ENCODE measurements at places on chromosomes 3 and 15.

- DNase-seq: no peak
These were observed 41.9 kb downstream of the AMOTL2 start for GRCh38 chr3:134332344-134332743.

DNA sequence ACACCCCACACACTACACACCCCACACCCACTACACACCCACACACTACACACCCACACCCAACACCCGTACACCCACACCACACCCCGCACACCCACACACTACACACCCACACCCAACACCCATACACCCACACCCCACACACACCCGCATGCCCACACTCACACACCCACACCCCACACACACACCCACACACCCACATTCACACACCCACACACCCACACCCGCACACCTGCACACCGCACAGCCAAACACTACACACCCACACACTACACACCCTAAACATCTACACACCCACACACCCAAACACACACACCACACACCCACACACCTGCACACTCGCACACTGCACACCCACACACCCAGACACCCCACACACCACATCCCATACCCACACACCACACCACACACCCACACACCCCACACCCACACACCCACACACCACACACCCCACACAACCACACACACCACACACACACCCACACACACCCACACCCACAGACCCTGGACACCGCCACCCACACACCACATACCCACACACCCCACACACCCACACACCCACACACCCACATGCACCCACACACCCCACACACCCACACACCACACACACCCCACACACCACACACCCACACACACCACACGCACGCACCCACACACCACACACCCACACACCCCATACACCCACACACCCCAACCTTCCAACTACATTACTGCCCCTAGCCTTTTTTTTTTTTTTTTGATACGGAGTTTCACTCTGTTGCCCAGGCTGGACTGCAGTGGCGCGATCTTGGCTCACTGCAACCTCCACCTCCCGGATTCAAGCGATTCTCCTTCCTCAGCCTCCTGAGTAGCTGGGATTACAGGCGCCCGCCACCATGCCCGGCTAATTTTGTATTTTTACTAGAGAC, 16.9 kb downstream of the CEP19 start:
- no peak for DNase-seq

- DNase-seq: peak; percentile 61
These were observed 90.2 kb upstream of the CHD2 start for GRCh38 chr15:92809880-92810361.

- peak; percentile 32 for DNase-seq
These were observed 82.0 kb downstream of the GPR156 start for GRCh38 chr3:120203016-120203415.

DNA sequence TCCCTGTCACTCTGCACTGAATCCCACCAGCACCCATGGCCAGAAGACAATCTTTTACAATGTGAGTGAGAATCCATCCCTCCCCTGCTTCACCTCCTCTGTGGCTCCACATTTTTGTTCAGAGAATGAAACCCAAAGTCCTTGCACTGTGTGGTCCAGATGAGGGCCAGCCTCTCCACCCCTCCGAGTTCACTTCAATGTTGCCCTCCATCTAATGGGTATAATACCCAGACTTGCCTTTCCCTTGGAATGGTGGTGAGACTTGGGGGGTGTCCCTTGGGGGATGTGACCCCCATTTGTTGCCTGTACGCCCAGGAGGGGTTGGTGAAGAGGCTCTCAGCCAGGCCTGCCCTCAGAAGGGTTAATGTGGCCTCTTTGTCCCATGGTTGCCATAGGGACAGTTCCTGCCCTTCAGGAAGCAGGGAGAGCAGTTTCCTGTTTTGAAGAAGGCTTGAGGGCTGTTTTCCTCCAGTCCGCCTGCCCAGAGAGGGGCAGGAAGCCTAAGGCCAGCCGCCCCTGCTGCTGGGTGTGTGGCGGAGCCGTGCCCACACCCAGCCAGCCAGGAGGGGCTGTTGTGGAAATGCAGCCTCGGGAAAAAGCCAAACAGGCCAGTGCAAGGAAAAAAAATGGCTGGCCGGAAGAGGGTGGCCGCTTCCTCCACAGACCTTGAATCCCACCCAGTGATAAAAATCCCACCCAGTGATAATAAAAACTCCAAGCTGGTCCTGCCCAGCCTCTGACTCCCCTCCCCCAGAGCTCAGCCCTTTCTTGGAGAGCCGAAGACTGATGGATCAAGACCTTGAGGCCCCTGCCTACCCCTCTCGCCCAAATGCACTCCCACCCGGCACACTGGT, 14.6 kb upstream of the FGD5 start:
- DNase-seq: no peak

- DNase-seq: no peak
These were observed 14.9 kb downstream of the NAALADL2 start for GRCh38 chr3:174873832-174874657.

GRCh38 chr3:160808838-160809237, 52.8 kb downstream of the PPM1L start:
- no peak for DNase-seq

DNA sequence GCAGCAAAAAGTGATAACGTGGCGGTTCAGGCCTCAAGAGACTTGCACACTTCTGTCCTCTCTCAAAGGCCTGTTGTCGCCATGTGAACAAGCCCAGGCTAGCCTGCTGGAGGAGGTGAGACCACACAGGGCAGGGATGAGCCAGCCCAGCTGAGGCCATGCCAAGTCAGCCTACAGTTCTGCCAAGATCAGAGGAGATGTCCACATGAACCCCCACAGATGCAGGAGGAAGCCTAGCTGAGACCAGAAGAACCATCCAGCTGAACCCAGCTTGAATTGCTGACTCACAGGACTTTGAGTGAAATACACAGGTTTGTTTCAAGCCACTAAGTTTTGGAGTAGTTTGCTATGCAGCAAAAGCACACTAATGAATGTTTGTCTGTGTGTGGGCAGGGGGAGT, 50.3 kb upstream of the SEC13 start:
- DNase-seq: no peak

GRCh38 chr3:147914532-147914931, 505.4 kb downstream of the ZIC1 start:
- DNase-seq: no peak

DNA sequence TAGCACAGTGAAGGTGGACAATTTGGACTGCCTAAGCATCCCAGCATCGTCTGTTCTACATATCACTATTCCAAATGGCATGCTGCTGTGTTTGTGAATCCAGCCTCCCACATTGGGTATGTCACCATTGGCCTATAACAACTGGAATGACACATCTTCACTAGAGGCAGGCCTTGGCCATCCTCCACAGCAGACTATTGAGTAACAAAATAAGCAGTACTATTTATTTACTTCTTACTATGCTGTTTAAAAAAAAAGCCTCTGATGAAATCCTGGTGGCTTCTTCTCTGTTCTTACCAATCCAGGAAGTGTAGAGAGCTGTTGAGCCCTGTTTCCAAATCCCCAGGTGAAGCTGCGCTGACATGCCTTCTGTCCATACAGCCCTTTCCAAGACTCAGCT, 30.6 kb upstream of the CERS3 start:
- DNase-seq: peak; percentile 12
